Non-pigmented ciliary epithelial cell (primary cell): ENCODE measurements at places on chromosomes 16 and 17.

DNA sequence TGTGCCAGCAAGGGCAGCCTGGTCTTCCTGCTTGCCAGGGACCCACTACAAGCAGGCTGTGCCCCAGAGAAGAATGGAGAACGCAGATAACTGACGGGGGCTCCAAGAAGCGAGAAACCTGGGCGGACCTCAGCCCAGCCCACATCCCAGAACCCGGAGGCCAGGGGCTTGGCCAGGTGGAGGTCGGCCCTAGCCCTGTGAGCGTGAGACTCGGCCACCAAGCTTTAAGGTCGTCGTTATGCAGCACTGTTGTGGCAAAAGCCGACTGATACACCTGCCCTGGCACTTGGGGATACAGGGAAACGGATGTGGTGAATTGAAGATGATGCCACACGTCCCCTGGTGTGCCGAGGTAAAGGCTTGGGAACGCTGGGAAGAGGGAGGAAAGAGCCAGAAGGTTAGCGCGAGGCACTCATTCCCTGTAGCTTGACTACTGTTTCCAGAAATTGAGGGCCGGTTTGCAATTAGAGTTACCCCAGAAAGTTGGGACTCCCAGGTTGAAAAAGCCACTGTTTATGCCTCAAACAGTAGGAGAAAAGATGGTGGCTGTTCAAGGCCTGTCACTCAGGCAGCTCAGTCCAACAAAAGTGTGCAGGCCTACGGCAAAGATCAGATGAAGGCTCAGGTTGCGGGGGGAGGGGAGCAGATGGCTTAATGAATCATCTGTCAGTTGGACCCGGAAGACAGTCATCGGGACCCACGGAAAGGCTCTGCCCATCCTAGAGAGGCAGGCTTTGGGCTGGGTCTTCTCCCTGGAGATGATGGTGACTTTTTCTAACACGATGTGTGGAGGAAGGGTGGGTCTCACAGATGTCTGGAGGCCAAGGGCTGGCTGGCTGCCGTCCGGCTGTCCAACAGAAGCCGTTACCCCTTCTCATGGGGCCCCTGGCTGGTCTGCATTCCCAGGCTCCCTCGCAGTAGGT, 45.6 kb upstream of the BAHCC1 start:
- no peak for DNase-seq

DNA sequence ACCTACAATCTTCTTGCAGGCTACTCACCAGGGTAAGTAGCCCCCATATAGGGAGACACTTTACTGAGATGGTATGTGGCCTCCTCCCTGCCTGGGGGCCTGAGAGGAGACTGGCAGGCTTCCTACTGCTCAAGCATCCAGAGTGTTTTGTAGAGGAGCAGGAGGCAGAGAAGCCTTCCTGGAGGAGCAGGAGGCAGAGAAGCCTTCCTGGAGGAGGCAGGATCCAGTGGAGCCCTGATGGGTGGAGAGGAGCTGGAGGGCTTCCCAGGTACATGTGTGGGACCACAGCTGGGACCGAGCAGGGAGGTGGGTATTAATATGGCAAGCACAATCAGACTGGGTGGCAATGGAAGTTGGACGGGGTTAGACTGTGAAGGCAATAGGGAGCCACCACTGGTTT, 2.1 kb upstream of the ADGRG5 start:
- no peak for DNase-seq

DNA sequence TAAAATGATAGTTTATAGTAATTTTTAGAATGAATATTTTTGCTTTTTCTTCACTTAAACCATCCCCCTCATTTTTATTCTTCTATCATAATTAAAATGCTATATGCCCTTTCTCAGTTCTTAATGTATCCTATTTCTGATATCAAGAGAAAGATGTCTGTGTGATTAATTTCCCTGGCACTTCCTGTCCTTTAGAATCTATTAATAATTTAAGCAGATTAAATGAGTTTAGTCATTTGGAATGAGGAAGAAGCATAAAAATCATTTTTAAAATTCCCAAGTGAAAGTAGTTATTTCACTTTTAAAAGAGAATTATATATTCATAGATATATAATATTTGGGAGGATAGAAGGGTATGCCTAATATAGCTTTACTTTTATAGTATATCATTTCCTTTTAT, 27.8 kb upstream of the CDR2 start:
- no peak for DNase-seq

- no peak for DNase-seq
Observed at GRCh38 chr17:49240619-49241018, 10.0 kb upstream of the PHOSPHO1 start.

- no peak for DNase-seq
Observed at GRCh38 chr17:55090079-55090492, 121.5 kb downstream of the STXBP4 start.

- no peak for DNase-seq
Observed at GRCh38 chr16:51655249-51655648, 504.2 kb upstream of the SALL1 start.

GRCh38 chr16:75289189-75289588, 37.8 kb upstream of the BCAR1 start:
- DNase-seq, result no peak

- no peak for DNase-seq
Observed at GRCh38 chr16:77449208-77449607, 14.4 kb upstream of the ADAMTS18 start.

GRCh38 chr16:75208242-75208825, 1.4 kb upstream of the CTRB2 start:
- no peak for DNase-seq

DNA sequence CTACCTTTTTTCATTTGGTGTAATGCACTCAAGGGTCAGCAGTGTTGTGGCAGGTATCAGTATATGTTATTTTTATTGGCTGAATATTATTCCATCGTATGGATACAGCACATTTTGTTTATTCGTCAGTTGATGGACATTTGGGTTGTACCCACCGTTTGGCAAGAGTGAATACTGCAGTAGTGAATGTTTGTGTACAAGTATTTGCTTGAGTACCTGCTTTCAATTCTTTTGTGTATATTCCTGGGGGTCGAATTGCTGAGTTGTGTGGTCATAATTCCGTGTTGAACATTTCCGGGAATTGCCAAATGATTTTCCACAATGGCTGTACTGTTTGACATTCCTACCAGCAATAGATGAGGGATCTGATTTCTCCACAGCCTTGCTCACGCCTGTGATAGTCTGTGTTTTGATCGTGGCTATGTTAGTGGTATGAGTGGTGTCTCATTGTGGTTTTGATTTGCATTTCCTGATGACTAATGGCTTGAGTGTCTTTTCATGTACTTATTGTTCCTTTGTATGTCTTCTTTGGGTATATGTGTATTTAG, 108.4 kb downstream of the OR1D5 start:
- DNase-seq, result peak; percentile 74

DNA sequence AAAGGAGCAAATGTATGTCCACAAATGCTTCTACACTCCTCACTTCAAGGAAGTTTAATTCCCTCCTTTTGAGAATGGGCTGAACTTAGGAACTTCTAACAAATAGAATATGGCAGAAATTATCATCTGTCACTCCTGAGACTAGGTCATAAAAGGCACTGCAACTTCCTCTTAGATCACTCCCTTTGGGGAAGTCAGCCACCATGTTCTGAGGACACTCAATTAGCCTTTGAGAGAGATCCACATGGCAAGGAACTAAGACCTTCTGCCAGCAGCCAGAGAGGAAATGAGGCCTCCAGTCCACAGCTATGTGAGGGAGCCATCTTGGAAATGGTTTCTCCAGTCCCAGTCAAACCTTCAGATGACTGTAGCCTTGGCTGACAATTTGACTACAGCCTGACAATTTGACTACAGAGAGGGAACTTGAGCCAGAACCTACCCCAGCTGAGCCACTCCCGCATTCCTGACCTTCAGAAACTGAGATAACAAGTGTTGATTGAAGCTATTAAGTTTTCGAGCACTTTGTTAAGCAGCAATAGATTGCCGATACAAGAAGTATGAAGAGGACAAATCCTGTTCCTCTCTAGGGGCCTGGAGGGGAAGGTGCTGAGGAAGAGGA, 113.4 kb upstream of the SEC14L1 start:
- DNase-seq, result no peak

GRCh38 chr17:55301521-55302406, 37.0 kb downstream of the HLF start:
- no peak for DNase-seq

DNA sequence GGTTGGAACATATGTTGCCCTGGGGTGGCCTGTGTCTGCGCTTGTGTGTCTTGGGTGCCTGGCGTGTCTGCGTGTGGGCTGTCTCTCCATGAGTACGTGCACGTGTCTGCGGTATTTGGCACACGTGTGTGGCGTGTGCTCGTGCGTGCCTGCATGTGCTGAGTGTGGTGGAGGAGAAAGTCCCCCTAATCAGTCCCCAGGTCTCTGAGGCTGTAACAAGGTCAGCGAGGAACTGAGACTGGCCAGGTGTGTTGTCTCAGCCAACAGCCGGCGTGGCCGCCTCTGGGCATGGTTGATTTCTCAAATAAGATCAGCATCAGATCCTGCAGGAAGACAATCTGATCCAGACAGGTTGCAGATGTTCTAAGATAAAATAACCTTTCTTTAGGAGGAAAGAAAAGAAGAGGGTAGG, 3.5 kb upstream of the CPNE7 start:
- no peak for DNase-seq

GRCh38 chr17:795721-796120, 13.6 kb downstream of the MRM3 start:
- no peak for DNase-seq

- DNase-seq, result no peak
Observed at GRCh38 chr16:49617710-49618330, 238.1 kb downstream of the ZNF423 start.

- no peak for DNase-seq
Observed at GRCh38 chr16:716200-716568, 1.3 kb downstream of the METRN start.

GRCh38 chr17:10266296-10266876, 68.0 kb upstream of the GAS7 start:
- no peak for DNase-seq

- no peak for DNase-seq
Observed at GRCh38 chr16:50500171-50500874, 47.9 kb upstream of the NKD1 start.

- no peak for DNase-seq
Observed at GRCh38 chr17:66625311-66625767, 209.6 kb upstream of the CACNG5 start.

GRCh38 chr16:47026492-47026891, 53.0 kb upstream of the DNAJA2 start:
- no peak for DNase-seq

DNA sequence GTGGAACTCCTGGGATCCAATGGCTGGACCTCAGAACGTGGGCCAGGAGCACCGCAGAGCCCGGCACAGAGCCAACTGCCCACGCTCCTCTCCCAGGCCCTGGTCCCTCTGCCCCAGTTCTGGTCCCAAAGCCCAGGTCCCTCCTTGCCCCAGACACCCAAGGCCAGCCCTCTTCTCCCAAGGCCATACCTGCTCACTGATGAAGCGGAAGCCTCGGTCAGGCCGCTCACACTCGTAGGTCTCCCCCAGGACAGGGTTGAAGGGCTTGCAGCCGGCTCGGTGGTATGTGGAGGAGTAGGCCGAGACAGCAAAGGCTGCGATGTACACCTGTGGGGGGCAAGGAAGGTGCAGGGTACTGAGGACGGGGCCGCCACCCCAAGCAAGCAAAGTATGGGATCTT, 8.5 kb downstream of the OSBPL7 start:
- no peak for DNase-seq

DNA sequence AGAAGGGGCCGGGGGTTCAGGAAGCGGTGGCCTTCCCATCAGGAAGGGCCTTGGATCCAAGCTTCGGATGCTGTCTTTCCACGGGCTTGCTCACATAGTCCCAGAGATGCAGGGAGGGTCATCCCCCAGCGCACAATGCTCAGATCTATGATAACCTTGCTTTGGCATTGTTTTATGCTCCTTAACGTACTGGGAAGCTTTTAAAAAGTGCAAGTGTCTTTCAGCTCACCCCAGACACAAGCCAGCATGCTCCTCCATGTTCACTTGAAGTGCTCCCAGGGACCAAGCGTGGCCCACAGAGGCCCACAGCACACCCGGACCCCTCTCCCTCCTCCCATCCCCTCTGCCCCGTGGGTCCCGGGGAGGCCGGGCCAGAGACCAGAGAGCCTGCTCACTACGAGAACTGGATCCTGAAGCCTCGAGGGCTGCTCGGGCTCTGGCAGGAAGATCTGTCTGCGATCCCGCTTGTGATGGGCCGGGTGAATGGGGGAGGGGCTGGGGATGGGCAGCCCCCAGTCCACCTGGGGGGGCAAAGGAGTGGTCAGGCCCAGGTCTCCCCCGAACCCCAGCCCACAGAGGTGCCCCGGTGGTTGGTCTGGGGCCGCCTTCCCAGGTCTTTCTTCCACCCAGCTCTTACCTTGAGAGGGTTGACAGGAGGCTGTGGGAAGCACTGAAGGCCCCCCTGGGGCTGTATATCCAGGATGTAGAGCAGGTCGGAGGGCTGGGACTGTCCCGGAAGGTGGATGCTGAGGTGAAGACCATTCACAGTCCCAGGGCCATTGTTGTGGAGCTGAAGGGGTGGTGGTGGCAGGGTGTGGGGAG, 11.8 kb upstream of the FAM171A2 start:
- no peak for DNase-seq

GRCh38 chr17:75102385-75102821, 7.4 kb upstream of the ARMC7 start:
- DNase-seq, result no peak

DNA sequence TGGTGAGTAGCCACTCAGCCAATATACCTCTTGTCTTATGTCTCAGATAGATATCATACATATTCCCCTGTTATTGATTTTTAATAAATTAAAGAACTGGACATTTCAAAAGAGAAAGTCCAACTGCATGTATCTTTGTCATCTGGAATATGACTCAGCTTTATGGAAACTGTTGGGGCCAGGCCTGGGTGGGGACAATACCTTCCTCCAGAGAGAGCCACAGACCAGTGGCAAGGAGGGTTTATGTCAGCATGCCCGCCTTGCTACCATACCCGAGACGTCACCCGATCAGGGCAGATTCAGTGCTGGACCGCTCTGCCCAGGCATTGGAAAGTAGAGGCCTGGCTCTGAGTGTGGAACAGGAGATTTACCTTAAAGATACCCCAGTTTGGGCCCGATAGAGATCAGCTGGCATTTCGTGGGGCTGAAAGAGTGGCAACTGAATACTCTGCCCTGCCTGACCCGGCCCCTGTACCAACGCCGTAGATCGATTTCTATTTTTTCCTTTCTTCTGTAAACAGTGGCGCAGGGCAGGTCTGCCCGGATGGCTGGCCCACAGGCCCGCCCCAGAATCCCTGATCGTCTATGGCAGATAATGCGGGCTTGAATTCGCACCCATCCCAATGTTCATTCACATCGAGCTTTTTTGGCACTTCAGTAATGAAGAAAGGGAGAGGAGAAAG, 158.6 kb downstream of the SALL1 start:
- no peak for DNase-seq

GRCh38 chr17:32256012-32256700, 9.5 kb upstream of the RHBDL3 start:
- DNase-seq, result no peak
